ENCODE measurements at places on chromosomes 4 and X.

- H3K27ac ChIP-seq: no peak overlapping the region
- H3K27me3 ChIP-seq: no peaks in the 10 kb centered on the region
- H3K4me1 ChIP-seq: no peaks in the 10 kb centered on the region
- H3K36me3 ChIP-seq: no peaks in the 10 kb centered on the region
- no peak overlapping the region for H3K4me3 ChIP-seq
These were observed 25.2 kb downstream of the IL2 start for GRCh38 chr4:122431351-122431750.

GRCh38 chr4:134276476-134276875, 74.9 kb upstream of the PABPC4L start:
- H3K4me1 ChIP-seq: no peaks in the 10 kb centered on the region
- H3K27me3 ChIP-seq: no peaks in the 10 kb centered on the region
- H3K4me3 ChIP-seq: no peak overlapping the region
- H3K27ac ChIP-seq: no peak overlapping the region
- no peak for DNase-seq

DNA sequence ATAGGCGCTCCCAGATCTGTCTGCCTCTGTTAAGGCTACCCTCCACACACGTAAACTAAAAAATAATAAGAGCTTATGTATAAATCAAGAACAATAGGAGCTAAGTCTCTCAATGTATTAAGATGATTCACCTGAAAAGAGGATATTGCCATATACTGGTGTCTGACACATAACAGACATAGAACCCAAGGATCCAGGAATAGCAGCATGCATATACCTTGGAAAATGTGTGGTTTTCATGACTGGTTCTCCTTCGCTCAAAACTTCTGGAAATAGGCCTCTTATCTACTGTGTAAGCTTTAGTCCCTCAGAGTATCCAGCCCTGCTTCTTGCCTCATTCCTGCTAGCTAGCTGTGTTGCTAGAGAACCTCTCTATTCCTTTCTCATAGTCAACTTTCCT, 203.7 kb upstream of the SLITRK2 start:
- no peaks in the 10 kb centered on the region for H3K27me3 ChIP-seq
- H3K4me1 ChIP-seq: no peaks in the 10 kb centered on the region
- H3K4me3 ChIP-seq: no peak overlapping the region
- no peaks in the 10 kb centered on the region for H3K36me3 ChIP-seq
- DNase-seq: no peak

DNA sequence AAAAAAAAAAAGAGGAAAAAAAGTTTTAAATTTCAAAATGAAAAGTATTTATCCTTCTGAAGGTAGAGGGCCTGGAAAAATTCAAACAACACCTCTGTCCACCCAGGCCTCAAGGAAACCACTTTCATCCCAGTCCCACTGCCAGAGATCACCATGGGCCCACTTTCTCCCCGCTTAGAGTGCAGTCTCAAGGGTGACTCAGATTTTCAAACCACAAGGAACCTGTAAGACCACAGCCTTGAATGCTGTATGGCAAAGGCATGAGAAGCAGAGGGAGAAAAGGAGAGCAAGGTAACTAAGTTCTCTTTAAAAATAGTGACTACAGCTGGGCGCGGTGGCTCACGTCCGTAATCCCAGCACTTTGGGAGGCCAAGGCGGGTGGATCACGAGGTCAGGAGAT, 87.9 kb upstream of the PACRGL start:
- H3K27me3 ChIP-seq: no peaks in the 10 kb centered on the region
- no peak overlapping the region for H3K27ac ChIP-seq
- DNase-seq: no peak
- H3K36me3 ChIP-seq: no peaks in the 10 kb centered on the region

All from suprapubic skin (tissue), 4 donors.